ENCODE measurements at places on chromosomes 11 and 22. TPM values are rescaled to one million over a fixed set of nuclear protein-coding genes. Genes with fewer than 3 reads are reported as not detected.
A peak's percentile ranks its signal among the peaks of the same experiment; 100 is the strongest.

- peak overlapping the region; percentile 90 for H3K27ac ChIP-seq
- peak overlapping the region; percentile 93 for H3K4me3 ChIP-seq
- H3K27me3 ChIP-seq: no peaks in the 10 kb centered on the region
- H3K4me1 ChIP-seq: peaks cover 67% of the 10 kb centered on the region
- no peak for DNase-seq
Observed at GRCh38 chr11:3838504-3838903, 2.3 kb downstream of the RHOG start.

- no peak overlapping the region for H3K27ac ChIP-seq
- no peak for DNase-seq
- H3K4me1 ChIP-seq: no peaks in the 10 kb centered on the region
- no peaks in the 10 kb centered on the region for H3K36me3 ChIP-seq
- no peak overlapping the region for H3K4me3 ChIP-seq
Observed at GRCh38 chr11:25860677-25861450, 471.1 kb upstream of the ANO3 start.

- peak overlapping the region; percentile 89 for H3K27ac ChIP-seq
- H3K4me1 ChIP-seq: peaks cover 49% of the 10 kb centered on the region
- peaks cover 54% of the 10 kb centered on the region for H3K36me3 ChIP-seq
- H3K27me3 ChIP-seq: no peaks in the 10 kb centered on the region
- H3K4me3 ChIP-seq: peak overlapping the region; percentile 93
Observed at GRCh38 chr11:71447791-71448256, 369 bp downstream of the DHCR7 start.

- H3K27me3 ChIP-seq: peaks cover 10% of the 10 kb centered on the region
- H3K27ac ChIP-seq: no peak overlapping the region
- DNase-seq: no peak
- H3K4me1 ChIP-seq: peaks cover 5% of the 10 kb centered on the region
Observed at GRCh38 chr11:12842933-12843636, 166.0 kb upstream of the RASSF10 start.

GRCh38 chr11:128946648-128947047 lies 4.0 kb upstream of the TP53AIP1 start:
- H3K4me3 ChIP-seq: no peak overlapping the region
- H3K36me3 ChIP-seq: no peaks in the 10 kb centered on the region
- H3K27ac ChIP-seq: no peak overlapping the region
- peaks cover 22% of the 10 kb centered on the region for H3K27me3 ChIP-seq
- no peak for DNase-seq

DNA sequence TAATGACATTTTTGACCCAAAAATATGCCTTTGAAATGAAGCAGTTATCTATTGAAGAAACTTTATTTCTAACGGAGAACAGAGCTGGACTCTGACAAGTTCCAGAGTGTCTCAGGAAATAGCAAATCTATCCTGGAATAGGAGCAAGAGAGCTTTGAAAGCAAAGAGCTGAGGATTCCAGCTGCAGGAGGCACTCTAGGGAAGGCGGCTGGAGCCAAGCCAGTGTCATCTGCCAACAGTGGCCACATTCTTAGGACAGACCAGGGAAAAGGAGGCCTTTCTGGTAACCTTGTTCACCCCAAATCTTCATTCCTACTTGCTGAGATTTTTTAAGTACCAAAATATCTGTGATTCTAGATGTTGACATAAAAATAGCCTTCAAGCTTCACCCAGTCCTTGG lies 493.5 kb upstream of the B3GAT1 start:
- DNase-seq: no peak
- no peaks in the 10 kb centered on the region for H3K36me3 ChIP-seq
- H3K4me1 ChIP-seq: no peaks in the 10 kb centered on the region
- no peaks in the 10 kb centered on the region for H3K27me3 ChIP-seq
- H3K4me3 ChIP-seq: no peak overlapping the region
- no peak overlapping the region for H3K27ac ChIP-seq

GRCh38 chr11:61776561-61777075 lies 15.8 kb downstream of the TMEM258 start:
- H3K4me1 ChIP-seq: peaks cover 13% of the 10 kb centered on the region

KCNJ1 gene
- total RNA-seq: not detected

PSMC3 gene
- 230 TPM for total RNA-seq
